K562 (cell line): ENCODE measurements at places on chromosomes 5 and 9. TPM values are rescaled to one million over a fixed set of nuclear protein-coding genes. Genes with fewer than 3 reads are reported as not detected.

Gene KCNV2
- not detected in 2 replicates for polyA plus RNA-seq

Gene SPINK13
- not detected in 2 replicates for polyA plus RNA-seq

Gene IL12B
- not detected in 2 replicates for polyA plus RNA-seq

Gene PCDHGB7
- polyA plus RNA-seq: not detected in 2 replicates

Gene PRR16
- polyA plus RNA-seq: 5.8 and 7.2 TPM in 2 replicates

Gene ANKRD34B
- not detected in 2 replicates for polyA plus RNA-seq

DNA sequence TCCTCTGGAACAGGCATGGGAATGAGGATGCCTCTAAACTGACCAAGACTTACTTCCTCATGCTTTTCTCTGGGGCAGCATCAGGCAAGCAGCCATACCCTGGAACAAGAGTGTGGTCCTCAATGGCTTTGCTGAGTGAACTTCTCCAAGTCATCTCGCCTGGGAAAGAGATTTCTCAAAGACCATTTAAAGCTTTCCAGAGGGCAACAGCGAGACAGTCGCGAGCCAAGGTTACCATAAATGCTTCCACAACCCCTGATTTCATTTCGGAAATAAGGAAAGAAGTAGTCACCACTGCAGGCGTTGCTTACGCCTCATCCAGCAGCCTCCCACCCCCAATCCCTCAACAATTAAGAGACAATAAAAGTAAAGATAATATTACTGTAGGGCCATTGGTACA is 1.1 kb upstream of the SNCAIP start:
- no peaks in the 10 kb centered on the region for H3K4me1 ChIP-seq
- peaks cover 19% of the 10 kb centered on the region for H3K27me3 ChIP-seq
- no peak overlapping the region for H3K4me3 ChIP-seq
- no peaks in the 10 kb centered on the region for H3K36me3 ChIP-seq
- no peak for DNase-seq
- no peak overlapping the region for H3K27ac ChIP-seq

DNA sequence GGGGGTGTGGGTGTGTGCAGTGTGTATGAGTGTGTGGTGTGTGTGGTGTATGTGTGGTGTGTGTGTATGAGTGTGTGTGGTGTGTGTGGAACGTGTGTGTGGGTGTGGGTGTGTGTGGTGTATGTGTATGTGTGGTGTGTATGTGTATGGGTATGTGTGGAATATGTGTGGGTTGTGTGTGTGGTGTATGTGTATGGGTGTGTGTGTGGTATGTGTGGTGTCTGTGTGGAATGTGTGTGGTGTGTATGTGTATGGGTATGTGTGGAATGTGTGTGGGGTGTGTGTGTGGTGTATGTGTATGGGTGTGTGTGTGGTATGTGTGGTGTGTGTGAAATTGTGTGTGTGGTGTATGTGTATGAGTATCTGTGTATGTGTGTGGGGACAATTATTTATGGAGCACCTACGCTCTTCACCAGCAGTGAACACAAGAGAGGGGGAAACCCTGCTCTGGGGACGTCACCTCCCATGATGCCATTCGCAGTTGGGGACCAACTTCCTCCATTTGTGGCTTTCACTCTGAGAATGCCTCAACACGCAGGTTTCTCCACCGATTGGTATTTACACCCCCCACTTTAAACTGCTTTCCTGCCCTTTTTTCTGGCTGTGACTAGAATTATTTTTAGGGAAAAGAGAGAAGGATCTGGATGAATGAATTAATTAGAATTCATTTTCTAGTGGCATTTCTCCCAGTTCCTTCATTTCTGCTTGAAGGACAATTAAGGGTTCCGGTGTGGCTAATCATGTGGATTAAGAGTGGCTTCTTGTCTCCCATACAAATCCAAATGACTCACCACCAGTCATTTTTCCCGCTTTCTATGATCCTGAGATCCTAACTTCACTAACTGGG is 238.1 kb downstream of the ROR2 start:
- H3K36me3 ChIP-seq: no peaks in the 10 kb centered on the region
- no peak for DNase-seq
- no peaks in the 10 kb centered on the region; the same call in 2 of the 3 replicates for H3K4me1 ChIP-seq
